NCI-H526 (cell line): ENCODE measurements at places on chromosomes 11 and 22.
A peak's percentile ranks its signal among the peaks of the same experiment; 100 is the strongest.

DNA sequence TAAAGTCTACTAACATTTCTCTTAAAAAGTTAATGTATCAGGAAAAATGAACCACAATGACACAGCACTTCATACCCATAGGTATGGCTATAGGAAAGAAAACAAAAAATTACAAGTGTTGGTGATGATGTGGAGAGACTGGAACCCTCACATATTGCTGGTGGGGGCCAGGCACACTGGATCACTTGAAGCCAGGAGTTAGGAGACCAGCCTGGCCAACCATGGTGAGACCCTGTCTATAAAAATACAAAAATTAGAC is 26.7 kb downstream of the TCF20 start:
- no peak for DNase-seq

GRCh38 chr11:129846508-129847335 is 31.1 kb downstream of the TMEM45B start:
- DNase-seq: peak; percentile 50

- no peak for DNase-seq
These were observed 227.6 kb downstream of the MN1 start for GRCh38 chr22:27574002-27574366.

DNA sequence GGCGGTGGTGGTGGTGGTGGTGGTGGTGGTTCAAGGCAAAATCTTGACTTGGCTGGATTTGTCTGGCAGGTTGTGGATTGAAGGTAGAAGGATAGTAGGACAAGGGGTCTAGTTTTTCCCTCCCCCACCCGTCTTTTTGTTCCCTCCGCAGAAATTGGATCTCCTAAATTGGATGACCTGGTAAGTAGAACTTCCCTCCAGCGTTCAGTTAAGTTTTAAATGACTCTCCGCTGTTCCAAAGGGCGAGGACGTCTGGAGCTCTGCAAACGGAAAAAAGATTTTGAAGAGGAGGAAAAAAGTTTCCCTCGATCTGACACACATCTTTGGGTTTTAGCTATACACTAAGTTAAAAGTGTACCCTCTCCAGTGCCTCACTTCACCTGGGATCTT is 422 bp upstream of the LGR4 start:
- DNase-seq: no peak

DNA sequence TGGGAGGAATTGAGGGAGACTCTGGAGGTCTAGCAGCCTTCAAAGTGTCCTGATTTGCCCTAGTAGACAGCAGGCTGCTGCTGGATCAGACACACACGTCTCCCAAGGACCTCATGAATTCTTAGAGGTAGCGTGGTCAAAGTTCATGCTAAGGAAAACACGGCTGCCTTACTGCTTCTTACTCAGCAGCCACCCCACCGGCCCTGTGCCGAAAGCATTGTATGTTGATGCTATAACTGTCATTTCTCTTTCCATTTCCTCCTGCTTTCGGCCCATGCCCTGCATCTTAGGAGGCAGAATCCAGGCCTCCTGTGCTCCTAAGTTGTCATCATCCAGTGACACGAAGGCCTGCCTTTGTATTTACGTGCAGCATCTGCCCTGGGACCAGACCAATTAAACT is 10.5 kb upstream of the CCND1 start:
- no peak for DNase-seq

DNA sequence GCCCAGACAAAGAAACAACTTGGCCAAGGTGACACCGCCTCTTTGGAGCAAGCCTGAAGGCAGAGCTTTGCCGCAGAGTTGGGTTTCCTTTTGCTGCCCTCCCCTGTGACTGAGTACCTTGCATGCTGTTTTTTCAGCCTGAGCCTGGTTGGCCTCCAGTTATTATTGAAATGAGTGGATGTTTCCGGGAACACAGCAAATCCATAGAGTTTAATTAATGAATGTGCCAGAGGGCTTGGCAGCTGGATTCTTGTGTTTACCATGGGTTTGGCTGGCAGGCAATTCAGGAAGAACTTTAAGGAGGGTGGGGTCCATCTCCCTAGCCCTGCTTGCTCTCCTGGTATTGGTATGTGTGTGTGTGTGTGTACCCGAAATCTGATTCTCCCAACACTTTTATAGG is 65.6 kb upstream of the CRYBB3 start:
- no peak for DNase-seq

- no peak for DNase-seq
These were observed 129.3 kb downstream of the BUD13 start for GRCh38 chr11:116643521-116643920.

DNA sequence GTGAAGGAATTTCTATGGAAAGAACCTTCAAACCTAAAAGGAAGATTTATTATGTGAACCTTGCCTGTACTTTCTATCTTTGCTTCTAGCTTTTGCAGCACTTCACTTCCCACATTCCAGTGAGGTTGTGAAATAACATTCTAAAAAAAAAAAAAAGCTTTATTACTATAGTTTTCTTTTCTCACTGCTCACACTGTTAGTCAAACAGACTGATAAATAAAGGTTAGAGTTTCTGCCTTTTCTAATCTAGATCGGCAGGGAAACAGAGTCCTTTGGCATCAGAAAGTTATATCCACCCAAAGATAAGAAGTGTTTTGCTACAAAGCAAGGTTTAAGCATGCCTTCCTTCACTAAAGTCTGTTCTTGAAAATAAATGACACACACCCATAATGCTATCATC is 2.8 kb downstream of the AAMDC start:
- DNase-seq: no peak

DNA sequence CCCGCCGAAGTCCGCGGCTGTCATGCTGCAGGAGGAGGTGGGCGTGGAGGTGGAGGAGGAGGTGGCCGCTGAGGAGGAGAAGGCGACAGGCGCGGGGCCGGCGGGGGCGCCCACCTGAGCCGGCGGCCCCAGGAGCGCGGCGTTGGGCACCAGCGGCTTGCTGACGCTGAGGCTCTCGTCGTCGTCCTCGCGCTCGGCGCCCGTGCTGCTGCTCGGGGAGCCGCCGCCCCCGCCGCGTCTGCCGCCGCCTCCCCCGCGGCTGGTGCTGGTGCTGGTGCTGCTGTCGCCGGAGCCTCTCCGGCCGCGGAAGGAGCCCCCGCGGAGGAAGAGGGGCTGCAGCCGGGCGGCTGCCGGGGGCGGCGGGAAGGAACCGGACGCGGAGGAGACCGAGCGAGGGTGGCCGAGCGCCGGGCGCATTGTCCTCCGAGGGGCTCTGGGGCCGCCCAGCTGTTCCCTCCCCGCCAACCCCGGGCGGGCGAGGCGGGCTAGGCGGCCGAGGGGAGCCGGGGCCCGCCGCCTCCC is 388 bp downstream of the TMEM121B start:
- DNase-seq: peak; percentile 58

DNA sequence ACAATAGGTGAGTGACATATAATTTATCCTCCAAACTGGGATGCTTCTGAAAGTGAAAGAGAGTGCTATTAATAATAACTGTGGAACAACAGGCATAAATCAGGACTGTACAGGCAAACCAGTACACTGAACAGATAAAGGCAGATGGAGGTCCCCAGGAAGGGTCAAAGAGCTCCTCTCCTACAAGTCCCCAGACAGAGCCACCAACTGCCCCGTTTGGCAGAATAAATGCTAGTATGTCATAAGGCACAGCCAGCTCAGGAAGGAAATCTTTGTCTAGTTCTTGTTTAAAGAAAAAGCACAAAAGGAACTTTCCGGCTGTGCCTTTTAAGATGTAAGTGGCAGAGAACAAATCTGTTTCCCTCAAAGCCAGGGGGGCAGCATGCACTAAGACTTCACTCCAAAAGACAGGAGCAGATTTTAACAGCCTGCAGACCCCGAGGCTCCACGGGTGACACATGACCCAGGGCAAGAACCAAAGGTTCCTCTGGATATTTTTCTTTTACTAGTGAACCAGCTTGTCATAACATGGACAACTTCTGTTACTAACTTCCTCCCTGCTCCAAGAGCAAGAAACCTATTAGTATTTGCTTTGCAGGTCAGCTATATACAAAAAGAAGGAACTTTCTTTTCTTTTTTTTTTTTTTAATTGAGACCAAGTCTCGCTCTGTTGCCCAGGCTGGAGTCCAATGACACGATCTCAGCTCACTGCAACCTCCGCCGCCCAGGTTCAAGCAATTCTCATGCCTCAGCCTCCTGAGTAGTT is 50.2 kb downstream of the MYH9 start:
- DNase-seq: no peak

DNA sequence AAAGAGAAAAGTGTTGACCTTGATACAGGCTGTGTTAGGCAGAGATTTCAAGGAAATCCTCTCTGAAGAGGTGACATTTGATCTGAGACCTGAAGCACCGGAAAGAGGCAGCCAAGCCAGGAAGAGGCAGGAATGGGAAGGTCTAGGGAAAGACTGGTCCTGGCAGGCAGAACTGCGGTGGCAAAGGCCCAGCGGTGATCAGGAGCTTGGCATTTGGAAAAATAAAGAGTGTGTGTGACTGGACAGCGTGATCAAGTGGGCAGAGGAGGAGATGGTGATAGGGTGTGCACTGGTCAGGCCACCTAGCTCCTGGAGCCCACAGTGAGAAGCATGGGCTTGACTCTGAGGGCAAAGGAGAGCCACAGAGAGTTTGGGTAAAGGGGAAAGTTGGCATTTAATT is 27.2 kb upstream of the GAB4 start:
- no peak for DNase-seq

DNA sequence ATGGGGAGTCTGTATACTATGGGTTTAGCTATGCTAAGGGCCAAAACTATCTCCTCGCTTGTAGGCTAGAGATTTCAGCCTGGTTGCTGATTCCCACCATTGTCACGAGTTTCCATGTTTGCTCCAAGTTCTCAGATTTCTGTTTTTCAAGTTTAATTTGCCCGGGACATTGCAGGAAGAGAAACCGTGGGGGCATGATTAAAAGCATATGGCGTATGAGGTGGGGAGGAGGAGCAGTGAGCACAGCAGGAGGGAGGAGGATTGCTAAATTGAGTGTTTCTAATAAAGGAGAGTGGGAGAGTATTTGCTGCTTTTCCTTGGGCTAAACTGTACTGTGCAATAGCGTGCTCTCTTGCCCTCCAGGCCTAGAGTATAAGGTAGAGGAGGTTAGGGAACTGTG is 558.4 kb downstream of the METTL15 start:
- DNase-seq: no peak

GRCh38 chr22:40855071-40855978 is 1.1 kb downstream of the ST13 start:
- peak; percentile 11 for DNase-seq

GRCh38 chr11:14884667-14885273 is 7.3 kb downstream of the CYP2R1 start:
- DNase-seq: no peak

DNA sequence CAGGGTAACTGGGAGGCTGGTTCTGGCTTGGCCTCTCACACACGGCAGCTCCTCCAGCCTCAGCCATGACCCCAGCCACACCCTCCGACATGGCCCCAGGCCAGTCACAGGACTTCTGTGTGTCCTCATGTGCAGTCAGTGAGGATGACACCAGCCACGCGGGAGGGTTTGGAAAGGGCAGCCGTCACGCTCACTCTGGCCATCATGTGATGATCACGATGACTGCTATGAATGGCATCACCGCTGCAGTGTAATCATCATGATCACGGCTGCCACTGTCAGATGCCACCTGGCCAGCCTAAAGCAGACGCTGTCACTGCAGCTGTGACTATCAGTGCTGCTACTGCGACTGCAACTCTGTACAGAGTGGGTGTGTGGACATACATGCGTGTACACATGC is 640.9 kb downstream of the BRD1 start:
- DNase-seq: no peak

GRCh38 chr11:832529-833113 is at the start of gene CD151:
TSS of gene CD151 (plus strand) at chr11:832952. CDS start at chr11:836070, 3,118 bp downstream.
- DNase-seq: no peak

DNA sequence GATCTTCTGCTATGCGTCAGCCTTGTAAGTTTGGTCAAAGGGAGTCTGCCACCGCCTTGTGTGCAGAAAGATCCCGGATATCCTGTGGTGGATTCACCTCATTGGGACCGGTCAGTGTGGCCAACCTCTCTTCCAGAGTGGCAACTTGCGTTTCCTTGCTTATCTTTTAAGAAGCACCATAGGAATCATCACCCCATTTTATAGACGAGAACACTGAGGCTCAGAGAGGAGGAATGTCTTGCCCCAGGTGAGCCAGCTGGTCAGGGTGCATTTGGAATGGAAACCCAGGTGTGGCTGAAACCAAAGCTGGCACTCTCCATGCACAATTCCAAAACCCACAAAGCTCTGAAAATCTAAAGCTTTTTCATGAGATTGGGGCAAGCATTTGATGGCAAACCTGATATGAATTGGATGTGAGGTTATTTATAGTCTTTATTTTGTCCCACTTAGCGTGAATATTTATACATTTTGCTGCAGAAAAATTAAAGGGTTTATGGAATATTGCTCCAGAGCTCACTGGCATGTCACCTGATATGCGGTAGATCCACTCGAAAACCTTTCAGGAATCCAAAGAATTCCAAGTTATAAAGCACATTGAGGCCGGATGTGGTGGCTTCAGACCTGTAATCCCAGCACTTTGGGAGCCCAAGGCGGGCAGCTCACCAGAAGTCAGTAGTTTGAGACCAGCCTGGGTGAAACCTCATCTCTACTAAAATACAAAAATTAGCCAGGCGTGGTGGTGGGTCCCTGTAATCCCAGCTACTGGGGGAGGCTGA is 12.1 kb upstream of the EIF3D start:
- no peak for DNase-seq

GRCh38 chr11:57515332-57516060 is at the start of gene SLC43A1:
TSS of gene SLC43A1 (minus strand) at chr11:57515702. CDS start at chr11:57514111, 1,591 bp downstream.
- peak; percentile 69 for DNase-seq

DNA sequence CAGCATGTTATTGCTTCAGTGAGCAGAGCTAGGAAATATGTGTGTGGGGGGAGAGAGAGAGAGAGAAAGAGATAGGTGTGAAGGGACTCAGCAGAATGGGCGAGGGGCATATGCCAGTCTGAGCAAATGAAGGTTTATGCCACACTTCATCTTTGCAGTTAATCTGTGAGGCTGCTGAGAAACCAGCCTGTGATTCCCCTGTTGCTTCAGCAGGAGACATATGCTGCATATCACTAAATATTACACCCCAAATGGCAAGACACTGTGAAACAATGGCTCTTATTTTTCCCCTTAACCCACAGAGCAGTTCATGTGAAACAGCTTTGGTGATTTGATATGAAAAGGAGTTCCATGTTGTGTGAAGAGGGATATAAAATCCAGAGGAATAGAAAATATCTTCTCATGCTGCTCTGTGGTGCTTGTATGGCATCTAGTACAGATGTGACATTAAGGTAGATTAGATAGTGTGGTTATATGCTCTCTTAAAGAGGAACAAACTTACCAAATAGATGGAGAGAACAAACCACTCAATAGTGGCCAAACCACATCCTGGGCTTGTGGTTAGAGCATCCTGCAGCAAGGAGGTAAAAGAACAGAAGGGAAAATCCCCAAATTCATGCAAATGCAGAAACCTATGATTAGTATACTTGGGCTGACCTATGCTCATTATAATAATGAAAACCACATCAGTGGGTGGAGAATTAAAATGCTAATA is 864.2 kb downstream of the FAM181B start:
- no peak for DNase-seq

GRCh38 chr11:111557425-111558111 is 17.0 kb downstream of the LAYN start:
- DNase-seq: no peak

DNA sequence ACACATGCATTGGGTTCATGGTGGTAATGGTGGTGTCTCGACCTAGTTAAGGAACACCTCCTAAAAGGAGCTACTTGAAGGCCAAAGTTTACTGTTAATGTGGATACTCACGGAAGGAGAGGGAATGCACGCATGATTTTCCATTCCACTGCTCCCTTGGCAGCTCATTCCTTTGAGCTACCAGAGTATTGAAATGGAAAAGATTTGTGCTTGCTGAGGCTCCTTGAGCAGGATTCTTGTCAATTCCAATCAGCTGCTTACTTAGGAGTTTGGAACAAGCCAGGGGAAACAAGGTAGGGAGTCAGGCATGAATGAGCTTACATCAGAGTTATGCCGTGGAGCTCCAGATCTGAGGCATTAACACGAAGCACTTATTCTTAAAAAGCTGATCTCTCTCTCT is 108.8 kb downstream of the GRIA4 start:
- DNase-seq: no peak

- DNase-seq: no peak
These were observed 497 bp upstream of the SYT12 start for GRCh38 chr11:67022341-67022933.
